ENCODE measurements at places on chromosomes 2 and 18.

GRCh38 chr2:132437852-132438669 is 21.5 kb downstream of the GPR39 start:
- DNase-seq: no peak

DNA sequence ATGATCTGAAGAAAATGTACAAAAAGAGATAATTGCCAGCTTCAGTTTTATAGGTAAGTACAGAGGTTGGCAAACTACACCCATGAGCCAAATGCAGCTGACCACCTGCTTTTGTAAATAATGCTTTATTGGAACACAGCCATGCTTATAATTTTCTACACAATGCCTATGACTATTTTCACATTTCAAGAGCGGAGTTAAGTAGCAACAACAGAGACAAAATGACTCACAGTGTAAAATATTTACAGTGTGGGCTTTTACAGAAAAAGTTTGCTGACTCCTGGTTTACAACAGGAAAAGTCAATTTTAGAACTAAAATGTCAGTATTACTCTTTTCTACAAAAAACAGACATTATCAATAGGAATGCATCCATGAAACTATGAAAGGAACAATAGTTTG is 26.0 kb downstream of the CWC22 start:
- no peak for DNase-seq

DNA sequence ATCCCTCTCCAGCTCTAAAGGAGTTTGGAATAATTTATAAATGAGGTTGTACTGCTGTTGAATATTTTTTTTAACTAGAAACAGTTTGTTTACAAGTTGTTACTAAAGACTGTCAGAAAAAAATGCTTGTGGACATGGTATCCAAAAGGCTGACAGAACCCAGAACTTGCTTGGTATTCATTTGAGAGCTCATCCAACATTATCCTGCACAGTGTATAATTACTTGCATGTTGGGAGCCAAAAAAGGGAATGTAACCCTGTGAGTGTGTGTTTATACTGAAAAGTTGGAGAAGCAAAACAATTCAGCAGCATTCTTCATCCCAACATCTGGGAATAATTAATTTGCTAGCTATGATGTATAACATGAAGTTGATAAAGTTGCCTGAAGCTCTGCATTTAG is 42.1 kb upstream of the EHBP1 start:
- no peak for DNase-seq

DNA sequence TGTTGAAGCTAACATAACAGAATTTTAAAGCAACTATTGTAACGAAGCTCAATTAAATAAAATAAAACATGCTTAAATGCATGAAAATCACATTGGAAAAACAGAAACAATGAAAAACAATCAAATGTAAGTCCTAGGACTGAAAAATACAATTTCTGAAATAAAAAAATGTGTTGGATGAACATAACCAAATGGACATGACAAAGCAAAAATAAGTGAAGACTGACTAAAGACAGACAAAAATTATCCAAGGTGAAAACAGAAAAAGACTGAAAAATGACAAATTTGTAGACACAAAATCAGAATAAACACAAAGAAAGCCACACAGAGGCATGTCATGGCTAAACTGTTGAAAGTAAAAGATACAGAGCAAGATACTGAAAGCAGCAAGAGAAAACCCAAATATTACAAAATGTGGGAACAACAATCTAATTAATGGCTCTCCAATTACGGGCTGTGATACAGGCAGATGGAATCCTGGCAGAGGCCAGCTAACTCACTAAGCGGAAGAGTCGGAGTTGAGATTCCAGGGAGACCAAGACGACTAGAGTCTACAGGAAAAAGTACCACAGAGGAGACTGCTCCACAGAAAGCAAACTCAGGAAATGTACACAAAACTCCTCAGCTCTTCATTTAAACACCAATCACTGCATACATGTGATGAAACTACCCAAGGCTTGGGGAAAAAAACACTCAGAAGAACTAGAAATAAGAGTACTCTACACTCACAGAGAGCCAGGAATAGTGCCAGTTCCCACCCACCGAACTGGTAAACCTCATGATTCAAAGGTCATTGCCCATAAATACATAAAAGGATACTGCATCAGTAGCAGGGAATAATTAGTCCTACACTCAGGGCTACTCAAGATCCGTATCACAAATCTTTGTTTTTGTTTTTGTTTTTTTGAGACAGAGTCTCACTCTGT is 83.6 kb downstream of the ATAD2B start:
- no peak for DNase-seq

DNA sequence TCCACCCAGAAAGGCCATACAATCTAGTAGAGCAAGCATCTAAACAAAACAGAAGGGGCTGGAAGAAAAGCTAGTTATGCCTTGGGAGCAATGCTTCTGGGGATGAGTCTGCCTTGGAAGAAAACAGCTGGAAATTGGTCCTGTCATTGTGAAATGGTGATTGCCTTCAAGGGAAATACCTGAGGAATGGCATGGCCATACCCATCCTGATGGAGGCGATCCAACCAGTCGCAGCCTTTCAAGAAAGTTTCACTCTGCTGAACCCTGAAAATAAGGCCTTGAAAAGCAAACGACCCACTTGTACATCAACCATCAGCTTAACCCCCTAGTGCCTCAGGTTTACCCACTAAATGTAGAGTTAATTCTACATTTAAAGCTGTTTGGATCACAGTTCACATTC is 72.6 kb upstream of the PID1 start:
- no peak for DNase-seq

DNA sequence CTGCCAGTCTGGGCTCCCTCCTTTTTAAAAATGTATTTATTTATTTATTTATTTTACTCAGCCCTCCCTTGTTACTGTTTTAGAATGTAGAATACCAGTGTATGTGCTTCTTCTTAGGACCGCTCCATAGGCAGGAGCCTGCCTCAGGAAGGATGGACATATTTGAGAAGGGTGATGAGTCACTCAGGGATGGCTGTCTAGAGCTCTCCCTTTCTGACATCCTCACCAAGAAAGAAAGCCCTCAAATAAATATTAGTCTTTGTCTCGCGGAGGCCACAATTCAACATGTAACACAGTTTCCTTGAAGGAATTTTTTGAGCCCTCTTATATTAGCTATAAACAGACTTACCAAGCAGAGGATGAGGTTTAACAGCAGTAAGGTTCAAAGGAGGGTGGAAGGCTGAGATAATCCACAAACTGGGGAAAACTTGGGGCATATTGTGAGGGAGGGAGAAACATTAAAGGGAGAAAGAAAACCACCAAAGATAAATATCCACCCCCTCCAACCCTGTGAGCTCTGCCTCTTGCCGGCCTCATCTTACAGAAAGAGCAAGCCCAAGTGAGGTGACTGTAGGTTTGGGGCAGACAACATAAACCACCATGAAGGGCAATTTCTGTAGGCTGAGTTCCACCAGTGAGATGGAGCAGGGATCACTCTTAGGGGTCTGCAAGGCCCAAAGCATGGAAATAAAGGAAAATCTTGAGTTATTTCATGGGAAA is 163.4 kb downstream of the LRRTM1 start:
- no peak for DNase-seq

GRCh38 chr2:10892796-10893350 is 18.9 kb upstream of the KCNF1 start:
- no peak for DNase-seq

GRCh38 chr2:9269695-9270360 is 63.2 kb downstream of the ASAP2 start:
- no peak for DNase-seq

- DNase-seq: no peak
Measured at GRCh38 chr2:226802573-226802972, 3.0 kb upstream of the IRS1 start.

- DNase-seq: no peak
Measured at GRCh38 chr2:160266037-160266551, 66.0 kb upstream of the ITGB6 start.

DNA sequence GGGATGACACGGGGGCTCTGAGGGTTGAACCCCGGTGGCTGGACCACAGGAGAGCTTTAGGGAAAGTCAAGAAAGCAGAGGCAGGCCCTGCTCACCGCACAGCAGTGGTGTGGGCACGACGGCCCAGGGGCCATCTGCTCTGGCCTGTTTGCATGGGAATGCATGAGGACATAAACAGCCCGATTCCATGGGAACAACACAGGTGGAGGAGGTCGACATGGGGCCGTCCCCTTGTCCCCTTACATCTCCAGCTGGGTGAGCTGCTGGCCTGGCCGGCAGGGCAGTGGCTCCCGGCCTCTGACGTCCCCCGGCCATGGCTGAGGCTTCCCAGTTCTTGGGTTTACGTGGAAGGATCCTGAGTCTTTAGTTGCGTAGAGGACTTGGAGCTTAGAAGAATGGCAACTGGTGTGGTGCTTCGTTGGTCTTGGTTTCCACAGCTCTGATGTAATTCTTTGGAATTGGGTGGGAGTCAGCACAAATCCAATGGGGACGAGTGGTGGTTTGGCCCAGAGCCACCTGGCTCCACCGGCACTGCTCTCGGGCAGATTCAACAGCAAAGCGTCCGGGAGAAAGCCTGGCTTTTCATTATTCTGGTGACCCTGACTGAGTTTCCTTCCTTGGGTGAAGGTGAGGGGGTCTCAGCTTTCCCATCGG is 98.3 kb upstream of the HDAC4 start:
- DNase-seq: no peak

DNA sequence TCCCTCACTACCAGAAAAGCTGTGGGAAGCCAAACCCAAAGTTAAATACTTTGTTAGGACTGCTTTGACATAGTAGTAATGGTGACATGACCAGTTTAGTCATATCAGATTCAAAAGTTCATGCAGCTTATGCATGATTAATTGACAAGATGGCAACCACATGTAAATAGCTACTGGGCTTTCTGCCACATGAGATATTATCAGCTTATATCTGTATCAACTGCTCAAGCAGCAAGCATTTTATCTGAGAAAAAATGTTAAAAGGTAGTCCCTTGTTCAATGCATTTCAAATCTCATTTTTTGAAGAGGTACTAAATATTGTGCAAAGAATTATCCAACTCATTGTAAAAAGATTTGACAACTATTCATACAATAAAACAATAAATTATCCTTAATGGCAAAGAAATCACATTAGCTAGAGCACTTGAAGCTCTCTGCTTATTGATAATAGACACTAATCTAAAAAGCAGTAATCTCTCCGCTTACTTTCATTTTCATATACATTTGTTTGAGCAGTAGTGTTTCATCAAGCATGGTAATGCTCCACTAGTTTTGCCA is 993.6 kb upstream of the NXPH2 start:
- no peak for DNase-seq

DNA sequence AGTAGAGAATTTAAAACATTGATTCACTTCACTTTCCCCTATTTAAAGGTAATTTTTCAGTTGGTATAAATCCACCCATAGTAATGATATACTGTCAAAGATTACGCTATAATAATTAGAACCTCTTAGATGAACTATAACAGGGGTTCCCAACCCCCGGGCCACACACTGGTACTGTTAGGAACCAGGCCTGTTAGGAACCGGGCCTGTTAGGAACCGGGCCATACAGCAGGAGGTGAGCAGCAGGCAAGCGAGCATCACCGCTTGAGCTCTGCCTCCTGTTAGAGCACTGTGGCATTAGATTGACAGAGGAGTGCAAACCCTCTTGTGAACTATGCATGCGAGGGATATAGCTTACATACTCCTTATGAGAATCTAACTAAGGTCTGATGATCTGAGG is 34.0 kb upstream of the CD302 start:
- no peak for DNase-seq

DNA sequence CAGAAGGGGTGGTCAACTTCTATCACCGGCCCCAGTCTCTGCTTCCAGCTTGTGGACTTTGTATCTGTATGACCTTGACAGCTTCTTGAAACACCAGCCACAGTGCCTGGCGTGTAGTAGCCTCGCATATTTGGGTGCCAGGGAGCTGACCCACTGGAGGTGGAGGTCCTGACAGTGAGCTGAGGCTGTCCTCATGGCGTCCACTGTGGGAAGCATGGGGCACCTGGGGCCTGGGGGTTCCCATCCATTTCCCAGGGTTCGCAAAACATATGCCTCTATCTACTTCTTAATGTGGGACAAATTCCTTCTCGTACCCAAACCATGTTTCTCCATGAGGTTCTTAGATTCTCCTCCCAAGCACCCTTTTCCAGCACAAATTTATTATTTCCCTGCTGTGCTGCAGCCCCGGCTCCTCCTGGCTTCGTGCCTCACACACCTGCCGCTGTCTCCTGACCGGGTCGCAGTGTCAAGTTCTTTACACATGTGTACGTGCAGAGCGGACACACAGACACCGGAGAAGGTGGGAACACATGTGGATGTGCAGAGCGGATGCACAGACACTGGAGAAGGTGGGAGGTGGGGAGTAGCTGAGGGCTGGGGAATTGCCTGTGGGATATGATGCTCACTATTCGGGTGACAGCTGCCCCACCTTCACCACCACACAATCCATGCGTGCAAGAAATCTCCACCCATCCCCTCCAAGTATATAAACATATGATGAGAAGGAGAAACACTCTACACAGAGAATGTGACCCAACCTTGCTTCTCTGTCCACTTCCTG is 23.4 kb downstream of the TMEM18 start:
- DNase-seq: no peak

DNA sequence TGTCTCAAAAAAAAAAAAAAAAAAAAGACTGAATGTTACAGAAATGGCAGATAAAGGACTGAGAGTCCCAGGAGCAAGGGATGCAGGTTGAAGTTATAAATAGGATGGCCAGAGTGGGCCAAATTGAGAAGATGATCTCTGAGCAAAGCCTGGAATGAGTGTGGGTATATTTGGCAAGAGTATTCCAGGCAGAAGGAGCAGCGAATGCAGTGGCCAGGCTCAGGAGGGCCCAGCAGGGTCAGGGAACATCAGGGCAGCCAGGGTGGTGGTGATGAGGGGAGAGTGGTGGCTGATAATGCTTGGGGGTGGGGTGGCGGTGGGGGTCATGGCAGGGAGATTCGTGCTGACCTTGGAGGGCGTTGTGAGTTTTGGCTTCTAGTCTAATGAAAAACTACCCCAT is 141.3 kb upstream of the AGAP1 start:
- no peak for DNase-seq

- DNase-seq: no peak
Measured at GRCh38 chr2:158089322-158089721, 12.4 kb upstream of the UPP2 start.

All from cerebellar nuclear complex (tissue), 1 donor.